ENCODE measurements at places on chromosomes 2 and 18.

DNA sequence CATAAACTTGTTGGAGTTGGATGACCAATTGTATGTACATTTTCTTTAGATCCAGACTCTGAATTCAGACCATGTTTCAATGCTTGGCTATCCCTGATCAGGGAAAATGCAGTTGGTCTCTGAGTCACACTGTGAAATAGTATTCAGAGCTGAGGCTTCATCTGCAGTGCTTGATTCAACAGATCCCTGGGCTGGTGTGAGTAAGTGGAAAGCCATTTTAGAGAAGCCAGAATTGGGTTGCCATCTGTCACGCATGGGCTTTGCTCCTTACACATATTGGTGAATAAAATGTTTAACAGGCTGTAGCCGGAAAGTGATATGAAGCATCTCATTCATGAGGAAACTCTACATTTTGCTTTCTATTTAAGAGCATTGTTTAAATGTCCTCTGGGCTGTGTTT, 50.0 kb upstream of the ACYP2 start:
- no peak for DNase-seq

DNA sequence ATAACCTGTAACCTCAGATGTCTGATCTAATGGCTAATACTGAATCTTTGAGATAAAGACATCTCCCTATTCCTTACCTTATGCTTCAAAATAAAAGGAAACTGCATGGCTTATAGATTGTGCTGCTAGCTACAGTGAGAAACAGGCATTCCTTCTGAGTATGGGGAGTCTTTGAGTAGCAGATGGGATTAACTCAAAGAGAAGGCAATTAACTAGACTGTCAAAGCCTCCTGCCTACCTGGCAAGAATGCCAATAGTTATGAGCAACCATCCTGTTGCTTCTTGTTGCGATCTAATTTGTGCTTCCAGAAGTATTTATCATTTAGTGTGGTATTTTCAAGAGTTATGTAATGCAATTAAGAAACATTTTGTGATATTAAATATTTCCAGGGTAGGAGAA, 660.0 kb upstream of the TMEFF2 start:
- DNase-seq: no peak

DNA sequence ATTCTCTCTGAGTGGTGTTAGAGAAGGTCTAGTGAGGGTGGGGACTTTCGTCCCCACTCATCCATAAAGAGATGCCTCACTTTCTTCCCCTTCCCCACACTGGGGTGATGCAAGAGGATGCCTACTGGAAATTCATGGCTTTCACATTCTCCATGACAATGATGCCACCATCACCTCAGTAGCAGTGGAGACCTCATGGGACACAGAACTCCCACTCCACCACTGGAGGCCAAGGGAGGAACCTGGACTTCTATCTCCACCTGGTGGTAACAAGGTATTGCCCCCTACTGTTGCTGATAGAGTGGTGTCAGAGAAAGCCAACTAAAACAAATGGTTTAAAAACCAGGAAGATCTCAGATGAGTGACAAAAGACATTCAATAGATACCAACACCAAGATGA, 110.9 kb downstream of the INHBB start:
- no peak for DNase-seq

- no peak for DNase-seq
These were observed 105.0 kb downstream of the SMC6 start for GRCh38 chr2:17648581-17648980.

- no peak for DNase-seq
These were observed 81.4 kb downstream of the SNTG2 start for GRCh38 chr2:1032030-1032429.

DNA sequence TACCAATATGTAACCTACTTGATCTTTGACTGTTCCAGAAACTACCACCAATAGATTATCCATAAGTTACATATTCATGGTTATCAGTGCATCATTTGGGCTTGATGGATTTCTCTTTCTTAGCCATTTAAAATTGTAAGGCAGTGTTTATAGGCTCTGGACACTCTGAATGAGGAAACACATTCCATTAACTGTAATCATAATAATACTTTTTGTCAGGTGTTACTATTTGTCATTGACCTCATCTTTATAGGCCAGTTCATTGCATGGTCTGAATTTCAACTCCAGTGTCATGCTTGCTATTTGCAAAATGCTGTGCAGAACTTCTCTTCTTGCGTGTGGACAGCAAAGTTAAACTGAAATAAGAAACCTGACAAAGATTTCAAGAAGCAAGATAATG, 1340.2 kb upstream of the ZEB2 start:
- DNase-seq: no peak

DNA sequence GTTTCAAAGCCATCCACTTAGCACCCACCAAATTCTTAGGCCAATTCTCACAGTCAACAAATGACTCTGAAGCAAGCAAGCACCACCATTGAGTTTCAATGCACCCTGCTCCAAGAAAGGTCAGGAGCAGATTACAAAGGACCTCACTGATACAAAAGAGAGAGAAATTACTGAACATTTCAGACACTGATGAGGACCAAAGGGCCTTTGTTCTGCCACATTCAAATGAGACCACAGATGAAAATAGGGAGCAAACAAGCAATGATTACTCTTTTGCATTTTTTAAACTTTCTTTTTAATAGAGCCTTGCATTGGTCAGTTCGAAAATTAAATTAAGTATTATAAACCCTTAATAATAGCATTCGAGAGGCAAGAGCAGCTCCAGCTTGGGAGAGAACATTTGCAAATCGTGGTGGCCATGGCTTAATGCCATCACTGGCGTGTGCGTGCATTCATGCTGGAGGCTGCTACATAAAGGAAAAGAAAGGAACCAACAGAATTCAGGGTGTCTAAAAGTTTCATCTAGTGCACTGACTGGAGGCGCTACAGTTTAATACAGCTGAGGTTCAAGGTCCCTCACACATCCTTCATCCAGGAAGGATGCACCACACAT, 87.5 kb downstream of the KLF7 start:
- DNase-seq: no peak

DNA sequence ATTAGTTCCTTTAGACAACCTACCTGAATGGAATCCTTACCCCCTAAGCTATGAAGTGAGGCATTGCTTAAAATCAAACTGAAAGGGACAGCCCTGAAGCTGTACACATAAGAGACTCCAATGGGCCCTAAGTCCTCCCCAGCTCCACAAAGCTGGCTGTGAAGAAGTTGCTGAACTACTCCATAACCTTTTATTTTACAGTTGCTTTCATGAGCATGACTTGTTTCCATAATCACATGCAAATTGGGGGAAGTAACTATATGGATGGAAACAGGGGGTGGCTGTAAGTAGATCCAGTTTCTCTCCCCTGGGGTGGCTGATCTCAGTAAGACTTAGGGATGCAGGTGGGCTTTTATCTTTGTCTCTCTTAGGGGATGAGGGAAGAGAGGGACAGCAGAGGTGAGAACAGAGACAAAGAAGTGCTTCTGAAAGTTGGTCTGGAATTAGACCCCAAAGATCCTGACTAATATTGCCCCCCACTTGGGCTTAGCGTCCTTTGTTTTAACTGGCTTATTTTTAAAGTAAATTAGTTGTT, 5.5 kb downstream of the FZD5 start:
- DNase-seq: no peak
